ENCODE measurements at places on chromosomes 4 and X.

GRCh38 chr4:138775489-138775888 lies 240.1 kb upstream of the NOCT start:
- no peak for DNase-seq

GRCh38 chrX:94400488-94400887 lies 726.5 kb downstream of the FAM133A start:
- DNase-seq, result no peak

DNA sequence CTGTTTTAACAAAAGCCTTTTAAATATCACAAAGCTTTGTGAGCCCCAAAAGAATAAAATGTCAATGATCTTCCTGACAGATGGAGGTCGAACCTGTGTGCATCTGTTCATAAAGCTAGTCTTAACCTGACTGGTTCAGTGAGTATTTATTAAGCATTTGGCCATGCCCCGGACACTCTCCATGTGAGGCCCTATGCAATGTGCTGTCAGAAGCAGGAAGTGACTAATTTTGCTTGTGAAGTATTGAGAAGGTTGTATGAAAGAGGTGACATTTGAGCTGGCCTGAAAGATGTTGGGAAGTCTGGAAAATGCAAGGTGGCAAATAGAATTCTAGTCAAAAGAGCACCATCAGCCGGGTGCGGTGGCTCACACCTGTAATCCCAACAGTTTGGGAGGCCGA lies 171.4 kb downstream of the MSL3 start:
- DNase-seq, result no peak

- DNase-seq, result no peak
Measured at GRCh38 chr4:130563185-130563888, 1467.4 kb downstream of the C4orf33 start.

GRCh38 chr4:5821665-5822358 lies 71.1 kb downstream of the CRMP1 start:
- DNase-seq, result no peak

DNA sequence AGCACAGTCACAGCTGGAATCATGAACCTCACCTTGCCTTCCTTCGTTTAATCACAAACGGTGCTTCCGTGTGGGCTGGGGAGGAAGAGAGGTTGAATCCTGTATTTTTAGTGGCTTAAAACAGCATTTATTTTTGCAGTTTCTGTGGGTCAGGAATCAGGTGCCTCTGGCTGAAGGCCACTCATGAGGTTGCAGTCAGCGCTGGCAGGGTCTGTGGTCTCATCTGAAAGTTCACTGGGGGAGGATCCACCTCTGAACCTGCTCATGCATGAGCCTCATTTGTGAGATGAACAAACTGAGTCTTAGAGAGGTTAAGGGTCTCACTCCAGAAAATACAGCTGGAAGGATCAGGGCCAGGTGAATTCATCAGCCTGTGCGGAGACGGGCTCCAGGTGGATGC lies 17.1 kb upstream of the ABLIM2 start:
- no peak for DNase-seq

- no peak for DNase-seq
Measured at GRCh38 chr4:26663888-26664287, 80.0 kb downstream of the TBC1D19 start.

GRCh38 chrX:124415115-124415800 lies 68.9 kb downstream of the SH2D1A start:
- no peak for DNase-seq

GRCh38 chr4:7354927-7355326 lies 79.8 kb downstream of the PSAPL1 start:
- no peak for DNase-seq

- no peak for DNase-seq
Measured at GRCh38 chr4:55010550-55010949, 114.8 kb downstream of the KDR start.

DNA sequence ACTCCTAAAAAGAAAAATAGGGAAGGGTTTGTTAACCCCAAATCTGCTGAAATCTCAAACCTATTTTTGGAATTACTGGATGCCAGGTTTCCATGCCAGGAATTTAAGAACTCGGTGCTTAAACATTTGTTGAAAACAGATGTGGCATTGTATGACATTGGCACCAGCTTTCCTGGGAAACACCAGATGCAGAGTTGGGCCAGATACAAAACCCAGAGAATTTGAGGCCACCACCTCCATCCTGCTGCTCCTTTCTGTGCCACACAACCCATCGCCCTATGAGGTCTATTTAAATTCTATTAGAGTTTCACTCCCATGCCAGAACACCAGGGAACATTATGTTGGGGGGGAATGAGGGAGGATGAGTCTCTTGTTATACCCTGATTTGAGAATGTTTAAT lies 71.7 kb downstream of the ARAP2 start:
- no peak for DNase-seq

DNA sequence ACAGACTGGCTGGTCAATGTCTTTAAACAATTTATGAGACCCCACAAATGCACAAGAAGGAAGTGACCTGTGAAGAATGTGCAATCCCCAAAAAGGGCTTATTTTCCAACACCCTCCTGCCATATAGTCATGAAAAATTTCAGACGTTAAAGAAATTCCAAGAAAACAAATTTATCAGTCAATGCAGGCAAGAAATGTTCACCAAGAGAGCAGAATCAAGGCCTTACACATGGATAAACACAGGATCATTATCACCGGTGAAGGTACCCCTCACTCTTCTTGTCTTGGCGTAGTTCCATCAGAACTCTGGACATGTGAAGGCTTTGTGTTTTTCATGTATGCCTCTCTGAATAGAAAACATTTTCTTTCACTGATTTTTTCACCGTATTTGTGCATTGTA lies 186.7 kb upstream of the GALNTL6 start:
- no peak for DNase-seq

DNA sequence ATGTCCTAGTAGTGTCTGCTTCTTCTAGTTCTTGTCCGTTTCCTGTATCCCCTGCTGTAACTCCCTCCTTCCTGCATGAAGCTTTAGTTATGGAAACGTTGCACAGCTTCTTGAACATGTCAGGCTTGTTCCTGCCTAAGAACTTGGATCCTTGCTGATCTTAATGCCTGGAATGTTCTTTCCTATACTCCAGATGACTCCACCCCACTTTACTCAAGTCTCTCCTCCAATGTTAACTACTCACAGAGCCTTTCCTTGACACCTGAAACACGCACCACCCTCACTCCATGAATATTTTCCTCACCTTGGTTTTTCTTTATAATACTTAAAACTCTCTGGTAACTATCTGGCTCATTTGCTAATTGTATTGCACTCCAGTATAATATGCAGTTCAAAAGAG lies 19.4 kb downstream of the MAGEC3 start:
- no peak for DNase-seq

GRCh38 chrX:129099207-129099606 lies 424.1 kb downstream of the SMARCA1 start:
- DNase-seq, result no peak

- no peak for DNase-seq
Measured at GRCh38 chr4:102263024-102263787, 82.1 kb downstream of the SLC39A8 start.

DNA sequence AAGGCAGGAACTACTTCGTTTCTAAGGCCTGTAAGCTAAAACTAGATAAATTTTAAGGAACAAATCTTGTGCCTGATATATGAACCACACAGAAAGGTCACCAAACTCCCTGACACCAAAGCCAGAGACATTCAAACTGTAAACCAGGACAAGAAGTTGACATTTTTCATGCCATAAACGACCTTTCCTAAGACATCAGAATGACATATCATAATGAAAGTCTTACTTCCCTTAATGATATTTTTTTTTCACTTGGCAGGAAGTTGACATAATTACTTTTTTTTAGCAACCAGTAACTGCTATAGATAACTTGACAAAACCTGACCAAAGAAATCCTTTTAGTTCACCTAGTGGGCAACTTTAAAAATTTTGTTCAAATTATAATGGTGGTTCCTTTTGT lies 231.5 kb upstream of the AGTR2 start:
- no peak for DNase-seq

- no peak for DNase-seq
Measured at GRCh38 chrX:138939038-138939437, 227.5 kb upstream of the FGF13 start.

- no peak for DNase-seq
Measured at GRCh38 chr4:44722001-44722400, 4.4 kb downstream of the GNPDA2 start.

DNA sequence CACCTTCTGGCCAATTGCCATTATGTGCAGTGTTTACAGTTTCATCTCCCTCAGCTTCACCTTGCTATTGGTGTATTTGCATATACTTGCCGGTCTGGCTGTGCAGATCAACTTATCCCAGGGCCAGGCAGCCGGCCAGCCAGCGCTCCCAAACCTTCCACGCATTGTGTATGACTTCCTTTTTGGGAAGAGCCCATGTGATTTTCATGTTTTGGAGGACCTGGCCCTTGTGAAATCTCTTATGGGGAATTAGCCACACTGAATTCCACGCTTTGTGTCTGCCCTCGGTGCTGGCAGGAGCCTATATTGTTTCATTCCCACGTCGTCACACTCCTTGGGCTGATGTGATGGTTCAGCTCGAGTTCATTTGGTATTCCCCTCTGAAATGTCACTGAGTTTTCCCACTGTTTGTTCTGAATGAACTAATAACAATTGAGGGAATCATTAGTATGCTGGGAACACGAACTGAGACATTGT lies 6.0 kb upstream of the PDLIM3 start:
- no peak for DNase-seq

DNA sequence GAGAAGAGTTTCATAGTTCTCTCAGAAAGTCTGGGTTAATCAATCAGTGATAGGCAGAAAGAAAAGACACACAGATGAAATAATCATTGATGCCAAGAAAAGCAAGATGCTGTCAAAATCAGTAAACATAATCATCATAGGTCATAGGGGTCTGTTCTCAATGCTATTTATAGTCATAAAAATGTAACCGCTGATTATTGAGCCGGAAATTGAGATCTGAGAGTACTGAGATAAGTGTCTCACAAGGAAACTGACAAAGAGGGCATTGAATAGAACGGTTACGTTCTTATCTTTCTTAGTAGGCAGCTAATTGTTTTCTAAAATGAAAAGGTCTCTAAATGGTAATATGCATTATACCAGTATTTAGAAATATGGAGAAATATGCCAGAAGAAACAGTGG lies 1686.1 kb upstream of the AGA start:
- DNase-seq, result no peak

DNA sequence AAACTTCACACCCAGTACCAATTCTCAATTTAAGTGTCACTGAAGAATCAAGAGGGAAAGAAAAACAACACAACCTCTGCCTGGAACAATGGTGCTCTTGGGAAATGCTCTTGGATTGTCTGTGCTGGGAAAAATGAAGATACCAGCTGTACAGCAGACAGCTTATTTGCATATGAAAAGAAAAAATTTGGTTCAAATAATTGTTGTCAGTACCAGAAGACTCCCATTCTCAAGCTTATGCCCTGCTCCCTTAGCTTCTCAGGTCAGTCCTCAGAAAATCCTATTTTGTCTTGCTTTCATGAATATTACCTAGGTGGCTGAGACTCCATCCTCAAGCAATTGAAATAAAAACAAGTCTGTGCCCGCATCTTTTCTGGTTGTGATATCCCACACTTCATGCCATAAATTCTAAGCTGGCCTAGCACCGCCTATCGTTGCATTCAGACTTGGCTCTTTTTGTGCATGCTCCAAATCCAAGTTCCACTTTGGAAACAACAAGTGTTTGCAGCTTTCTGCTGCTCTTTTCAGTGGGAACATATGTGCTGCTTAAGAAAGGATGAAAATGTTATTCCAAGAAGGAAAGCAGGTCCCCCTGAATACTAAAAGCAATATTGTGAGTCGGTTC lies 431.6 kb downstream of the INPP4B start:
- DNase-seq, result no peak

- no peak for DNase-seq
Measured at GRCh38 chr4:19437008-19437407, 814.7 kb upstream of the SLIT2 start.

- DNase-seq, result no peak
Measured at GRCh38 chr4:182978152-182978827, 61.1 kb upstream of the DCTD start.

DNA sequence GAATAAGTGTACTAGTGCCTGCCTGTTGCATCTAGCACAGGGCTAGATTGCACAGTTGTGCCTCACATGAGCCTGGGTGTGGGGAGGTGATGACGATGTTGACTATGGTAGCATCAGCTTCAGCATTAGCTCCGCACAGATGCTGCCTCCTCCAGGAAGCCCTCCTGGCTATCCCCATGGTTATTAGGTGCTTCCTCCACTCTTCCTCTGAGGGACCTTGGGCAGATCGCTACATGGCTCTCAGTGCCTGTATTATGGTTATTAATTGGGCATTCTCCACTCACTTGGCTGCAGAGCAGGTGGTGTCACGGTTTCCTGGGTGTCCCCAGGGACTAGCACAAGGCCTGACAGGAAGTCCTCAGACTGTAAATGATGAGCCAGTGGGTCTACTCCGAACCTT lies 325.6 kb downstream of the ARHGAP10 start:
- DNase-seq, result no peak

- no peak for DNase-seq
Measured at GRCh38 chrX:116449156-116449555, 12.8 kb downstream of the SLC6A14 start.

GRCh38 chr4:186881521-186882220 lies 158.0 kb upstream of the FAT1 start:
- DNase-seq, result no peak

- DNase-seq, result no peak
Measured at GRCh38 chr4:21900211-21900610, 48.4 kb downstream of the KCNIP4 start.

- no peak for DNase-seq
Measured at GRCh38 chrX:133346026-133346425, 69.3 kb downstream of the GPC4 start.

DNA sequence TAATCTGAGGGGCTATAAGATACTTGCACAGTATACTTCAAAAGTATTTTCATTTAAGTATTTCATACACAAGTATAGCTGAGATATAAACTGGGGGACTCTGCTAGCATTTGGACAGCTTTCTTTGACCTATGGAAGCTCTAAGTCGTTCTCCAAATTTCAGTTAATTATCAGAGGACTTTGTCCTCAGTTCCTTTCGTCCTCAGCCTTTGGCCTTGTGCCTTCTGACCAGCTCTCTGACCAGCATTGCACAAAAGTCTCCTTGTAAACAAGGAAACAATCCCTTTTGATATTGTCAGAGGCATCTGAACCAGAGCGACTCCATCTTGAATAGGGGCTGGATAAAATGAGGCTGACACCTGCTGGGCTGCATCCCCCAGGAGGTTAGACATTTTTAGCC lies 464.0 kb upstream of the FAM241A start:
- no peak for DNase-seq

- no peak for DNase-seq
Measured at GRCh38 chr4:169295822-169296221, 25.1 kb upstream of the SH3RF1 start.

- DNase-seq, result no peak
Measured at GRCh38 chr4:56892691-56893090, 15.0 kb upstream of the REST start.

DNA sequence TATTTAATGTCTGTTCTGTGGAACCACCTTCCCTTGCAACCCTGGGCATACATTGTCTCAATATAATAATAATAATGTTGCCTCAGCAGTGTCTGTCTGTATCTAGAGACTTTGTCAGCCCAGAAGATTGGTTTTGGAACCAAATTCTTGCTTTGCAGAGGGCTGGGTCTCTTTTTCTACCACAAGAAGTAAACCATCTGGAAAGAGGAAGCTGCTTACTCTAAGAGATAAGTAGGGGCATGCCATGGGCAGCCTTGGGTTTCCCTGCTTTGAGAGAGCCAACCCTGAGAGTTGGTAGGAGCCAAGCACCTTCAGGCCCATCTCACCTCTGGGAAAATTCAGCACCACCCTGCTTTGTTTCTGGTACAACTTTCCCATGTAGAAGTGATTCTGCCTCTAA lies 27.0 kb downstream of the TMEM31 start:
- no peak for DNase-seq

GRCh38 chr4:102344520-102344953 lies 745 bp downstream of the SLC39A8 start:
- peak; percentile 63 for DNase-seq
